ENCODE measurements at places on chromosomes 2 and 18.

- DNase-seq = no peak
Observed at GRCh38 chr2:212929971-212930370, 221.4 kb downstream of the IKZF2 start.

DNA sequence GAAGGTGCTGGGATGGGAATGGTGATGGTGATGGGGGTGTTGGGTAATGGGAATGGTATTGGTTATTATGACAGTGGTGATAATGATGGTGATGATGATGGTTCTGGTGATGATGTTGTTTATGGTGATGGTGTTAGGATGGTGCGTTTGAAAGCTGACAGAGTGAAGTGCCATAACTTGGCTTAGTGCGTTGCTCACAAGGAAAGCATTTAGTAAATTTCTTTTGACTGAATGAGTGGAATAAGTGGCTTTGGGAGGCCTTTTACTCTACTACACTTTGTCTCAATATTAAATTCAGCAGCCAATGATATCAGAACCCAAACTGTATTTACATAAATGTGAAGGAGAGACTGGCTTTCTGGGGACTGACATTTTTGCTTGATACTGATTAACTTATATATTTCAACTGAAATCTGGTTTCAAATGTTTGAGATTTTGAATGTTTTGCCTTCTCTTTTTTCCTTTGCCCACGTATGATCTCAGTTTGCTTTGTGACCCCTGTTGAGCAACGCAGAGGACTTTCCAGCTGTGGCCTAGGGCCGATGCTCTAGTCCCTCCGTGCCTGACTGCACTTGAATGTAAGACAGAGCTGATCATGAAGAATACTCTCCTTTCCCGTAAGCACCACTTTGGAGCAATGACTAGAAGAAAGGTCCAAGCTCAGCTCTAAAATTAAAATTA is 128.5 kb upstream of the SH3BP4 start:
- no peak for DNase-seq

DNA sequence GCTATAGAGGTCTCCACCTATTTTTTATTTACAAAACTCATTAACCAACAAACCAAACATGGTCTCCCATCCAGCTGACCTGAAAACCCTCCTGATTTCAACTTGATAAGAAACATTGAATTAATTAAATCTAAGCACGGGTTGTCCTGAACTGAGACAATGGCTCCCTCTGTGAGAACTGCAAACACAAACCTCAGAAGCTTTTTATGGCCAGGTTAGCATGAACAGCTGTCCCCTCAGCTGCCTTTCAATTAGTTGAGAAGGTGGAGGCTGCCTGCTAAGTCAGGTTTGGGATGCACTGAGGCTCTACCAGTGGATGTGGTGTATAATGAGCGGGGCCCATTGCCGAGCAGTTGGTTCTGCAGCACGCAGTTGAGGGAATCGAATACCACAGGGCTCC is 258.5 kb upstream of the DDX18 start:
- no peak for DNase-seq

- no peak for DNase-seq
Observed at GRCh38 chr2:32732912-32733472, 105.1 kb downstream of the TTC27 start.

- DNase-seq = no peak
Observed at GRCh38 chr2:168550670-168551069, 94.6 kb downstream of the CERS6 start.

DNA sequence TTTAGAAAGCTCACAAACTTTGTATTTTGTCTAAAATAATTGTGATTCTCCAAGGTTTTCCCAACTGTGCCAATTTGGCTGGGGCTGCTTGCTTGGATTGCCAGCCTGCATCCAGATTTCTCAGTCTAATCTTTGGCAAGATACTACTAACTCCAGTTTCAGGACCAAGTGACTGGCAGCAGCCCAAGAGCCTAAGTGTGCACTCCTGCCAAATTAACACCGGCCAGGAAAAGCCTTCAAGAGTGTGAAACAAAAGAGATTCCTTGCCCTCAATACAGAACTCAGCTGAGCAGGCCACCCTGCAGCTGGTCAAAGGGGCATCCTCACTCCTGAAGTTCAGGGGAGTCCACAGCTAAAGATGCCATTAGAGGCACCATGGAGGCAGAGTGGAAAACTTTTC is 589.0 kb upstream of the ACVR2A start:
- DNase-seq = no peak

DNA sequence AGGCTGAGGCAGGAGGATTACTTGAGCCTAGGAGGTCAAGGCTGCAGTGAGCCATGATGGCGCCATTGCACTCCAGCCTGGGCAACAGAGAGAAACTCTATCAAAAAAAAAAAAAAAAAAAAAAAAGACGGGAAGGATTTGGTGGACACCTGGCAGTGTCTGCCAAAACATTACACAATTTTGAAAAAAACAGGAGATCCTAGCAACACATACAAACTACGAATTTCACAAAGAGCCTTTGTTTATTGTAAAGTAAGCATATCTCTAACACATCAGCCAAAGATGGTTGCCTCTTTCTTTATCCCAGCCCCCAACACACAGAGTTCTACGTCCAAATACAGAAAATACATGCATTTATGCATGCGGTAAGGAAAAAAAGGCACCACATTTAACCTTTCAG is 7.6 kb downstream of the GPR45 start:
- no peak for DNase-seq

DNA sequence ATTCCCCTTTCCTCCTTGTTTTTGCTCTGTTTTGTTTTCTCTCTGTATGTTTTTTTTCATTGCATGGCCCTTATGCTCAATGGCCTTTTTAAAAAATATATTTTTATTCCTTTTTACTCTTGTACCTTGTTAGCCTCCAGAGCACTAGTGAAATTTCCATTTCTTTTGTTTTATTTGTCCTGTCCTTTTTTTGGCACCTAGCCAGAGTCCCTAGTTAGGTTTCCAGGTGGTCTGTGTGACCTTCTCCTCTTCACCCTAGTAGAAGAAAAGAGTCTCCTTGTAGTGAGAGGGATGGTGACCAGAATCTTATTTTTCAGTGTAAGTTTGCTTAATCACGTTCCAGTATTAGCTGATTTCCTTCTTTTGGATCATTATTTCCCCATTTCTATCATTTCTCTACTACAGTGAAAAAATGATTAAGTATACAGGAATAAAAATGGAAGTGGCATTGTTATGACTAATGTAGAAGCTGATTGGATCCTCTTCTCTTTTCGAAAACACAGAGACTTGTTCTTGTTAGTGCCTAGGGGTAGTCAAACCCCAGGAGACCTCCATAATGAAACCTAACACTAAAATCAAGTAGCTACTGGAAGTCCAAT is 65.9 kb downstream of the NBEAL1 start:
- no peak for DNase-seq

- no peak for DNase-seq
Observed at GRCh38 chr2:221085936-221086335, 486.2 kb downstream of the EPHA4 start.

DNA sequence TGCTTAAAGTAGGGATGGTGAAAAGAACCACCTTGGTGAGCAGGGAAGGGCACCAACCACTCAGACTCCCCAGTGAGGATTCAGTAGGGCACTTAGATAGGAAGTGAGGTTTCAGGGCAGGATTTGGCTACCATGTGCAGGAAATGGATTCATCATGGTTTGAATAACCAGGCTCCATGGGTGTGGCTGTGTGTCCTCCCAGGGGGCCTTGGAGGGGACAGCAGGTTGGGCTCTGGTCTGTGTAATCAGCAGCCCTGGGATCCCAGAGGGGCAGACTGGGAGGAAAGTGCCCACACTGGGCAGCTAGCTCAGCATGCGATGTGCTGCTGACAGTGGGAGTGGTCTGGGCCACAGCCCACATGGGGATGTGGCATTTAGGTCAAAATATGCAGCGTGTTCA is 224.6 kb downstream of the CELF4 start:
- DNase-seq = no peak

DNA sequence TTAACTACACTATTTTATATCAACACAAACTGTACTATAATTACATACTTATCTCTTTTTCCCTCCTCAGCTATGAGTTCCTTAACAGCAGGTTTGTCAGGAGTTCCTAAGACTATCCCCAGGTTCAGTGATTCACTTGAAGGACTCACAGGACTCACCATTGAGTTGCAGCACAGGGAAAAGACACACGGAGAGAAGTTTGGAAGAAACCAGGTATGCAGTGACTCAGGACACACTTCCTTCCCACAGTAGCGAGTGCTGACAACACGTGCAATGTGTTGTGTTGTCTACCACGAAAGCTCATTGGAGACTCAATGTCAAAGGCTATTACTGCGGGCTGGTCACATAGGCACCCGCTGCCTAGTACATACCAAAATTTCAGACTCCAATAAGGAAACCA is 32.0 kb downstream of the MGAT4A start:
- DNase-seq = no peak

DNA sequence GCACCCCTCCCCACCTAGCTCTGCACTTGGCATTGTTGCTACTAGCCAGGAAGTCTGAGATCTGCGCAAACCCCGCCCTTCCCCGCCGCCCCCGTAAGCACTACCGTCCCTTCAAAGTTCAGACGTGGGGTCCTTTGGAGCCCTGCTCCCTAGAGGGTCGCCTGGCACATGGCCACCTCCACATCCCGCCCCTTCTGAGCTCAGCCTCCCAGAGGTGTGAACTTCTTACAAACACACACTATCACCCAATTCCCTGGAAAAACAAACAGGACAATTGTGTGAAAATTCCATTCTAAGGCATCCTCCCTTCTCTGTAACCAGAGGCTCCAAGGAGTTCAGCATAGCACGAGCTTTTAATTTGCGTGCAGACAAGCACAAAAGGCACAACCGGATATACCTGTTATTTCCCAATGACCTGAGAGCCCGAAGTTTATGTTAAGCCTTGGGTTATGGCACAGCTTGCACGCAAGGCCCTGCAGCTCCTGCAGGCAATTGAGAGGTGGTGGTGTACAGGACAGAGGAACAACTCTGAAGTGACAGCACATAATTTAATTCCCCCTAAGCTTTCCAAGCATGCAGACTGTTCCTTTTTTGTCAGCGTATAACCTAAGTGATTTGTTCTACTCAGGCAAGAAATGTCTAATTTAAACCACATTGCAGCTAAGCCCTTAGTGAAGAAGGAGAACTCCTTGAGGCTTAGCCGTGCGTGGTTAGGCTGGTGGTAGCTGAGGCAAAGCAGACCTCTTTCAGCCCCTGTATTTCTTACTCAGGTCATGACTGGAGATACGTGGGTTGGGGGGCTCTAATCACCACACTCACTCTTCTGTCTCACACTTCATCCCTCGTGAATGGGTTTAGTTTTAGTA is 20.3 kb upstream of the CYP1B1 start:
- no peak for DNase-seq

DNA sequence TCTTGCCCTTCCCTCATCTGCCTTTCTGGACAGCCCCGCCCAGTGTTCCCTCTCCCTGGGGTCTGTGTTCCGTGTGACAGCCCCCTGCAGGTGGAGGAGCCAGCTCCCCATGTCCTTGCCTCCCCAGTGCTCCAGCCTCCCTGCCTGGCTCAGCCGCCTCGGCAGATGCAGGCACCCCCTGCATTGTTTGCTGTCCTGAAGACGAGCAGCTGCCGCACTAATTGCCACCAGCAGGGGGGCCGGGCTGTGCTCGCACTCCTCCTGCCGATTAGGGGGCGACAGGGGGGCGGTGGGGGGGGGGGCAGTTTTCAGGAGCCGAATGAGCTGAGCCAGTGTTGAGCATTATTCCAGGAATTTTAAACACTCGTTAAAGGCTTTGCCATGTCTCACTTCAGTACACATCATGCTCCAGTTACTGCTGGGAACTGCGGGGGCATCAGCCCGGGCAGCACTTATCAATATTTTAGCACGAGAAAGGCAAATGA is 23.3 kb downstream of the SIX3 start:
- DNase-seq = no peak

GRCh38 chr2:157820193-157820592 is 55.9 kb downstream of the ACVR1 start:
- no peak for DNase-seq

DNA sequence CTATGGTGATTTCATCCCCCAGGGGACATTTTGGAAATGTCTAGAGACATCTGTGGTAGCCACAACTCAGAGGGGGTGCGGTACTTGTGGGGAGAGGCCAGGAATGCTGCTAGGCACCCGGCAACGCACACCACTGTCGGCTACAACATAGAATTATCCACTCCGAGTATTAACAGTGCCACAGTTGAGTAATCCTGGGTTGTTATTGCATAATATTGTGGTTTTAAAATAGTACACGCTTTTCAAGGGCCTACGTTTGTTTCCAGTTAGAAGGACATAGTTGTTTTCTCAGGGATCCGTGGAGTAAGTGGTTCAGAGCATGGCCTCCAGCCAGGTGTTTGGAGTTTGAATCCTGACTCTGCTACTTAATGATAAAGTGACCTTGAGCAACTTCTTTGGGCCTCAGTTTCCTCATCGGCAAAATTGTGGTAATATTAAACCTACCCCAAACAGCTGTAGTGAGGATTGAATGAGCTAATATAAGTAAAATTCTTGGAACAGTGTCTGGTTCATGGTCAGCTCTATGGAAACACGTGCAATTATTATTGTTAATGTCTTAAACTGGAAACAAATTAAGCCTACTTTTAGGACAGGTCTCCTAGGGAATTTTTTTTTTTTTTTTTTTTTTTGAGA is 24.5 kb downstream of the CYP27A1 start:
- DNase-seq = no peak

GRCh38 chr18:75698861-75699260 is 271.4 kb upstream of the SMIM21 start:
- no peak for DNase-seq

GRCh38 chr2:68915393-68915792 is 37.3 kb downstream of the GKN2 start:
- DNase-seq = no peak

- no peak for DNase-seq
Observed at GRCh38 chr2:42096869-42097591, 49.2 kb downstream of the PKDCC start.

- no peak for DNase-seq
Observed at GRCh38 chr18:13493725-13494124, 232.6 kb downstream of the FAM210A start.

DNA sequence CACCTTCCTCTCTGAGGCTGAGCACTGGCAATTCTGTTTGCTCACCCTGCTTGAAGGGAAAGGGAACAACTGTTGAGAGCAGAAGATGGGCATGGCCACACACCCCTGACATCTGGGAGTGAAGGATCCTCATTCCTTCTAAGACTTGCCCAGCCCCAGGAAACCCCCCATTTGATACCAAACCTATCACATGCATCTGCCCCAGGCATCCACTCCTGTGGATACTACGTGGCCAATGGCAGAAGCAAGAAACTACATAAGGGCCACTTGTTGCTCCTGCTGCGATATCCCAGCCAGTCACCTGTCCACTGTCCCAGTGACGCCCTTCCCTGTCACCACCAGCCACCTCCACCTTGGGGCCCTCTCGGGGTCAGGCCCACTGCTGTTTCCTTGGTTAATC is 185.2 kb downstream of the SMAD2 start:
- DNase-seq = no peak

- no peak for DNase-seq
Observed at GRCh38 chr2:160869411-160869810, 290.8 kb upstream of the TANK start.

GRCh38 chr2:101549371-101549770 is 74.5 kb upstream of the RFX8 start:
- no peak for DNase-seq

DNA sequence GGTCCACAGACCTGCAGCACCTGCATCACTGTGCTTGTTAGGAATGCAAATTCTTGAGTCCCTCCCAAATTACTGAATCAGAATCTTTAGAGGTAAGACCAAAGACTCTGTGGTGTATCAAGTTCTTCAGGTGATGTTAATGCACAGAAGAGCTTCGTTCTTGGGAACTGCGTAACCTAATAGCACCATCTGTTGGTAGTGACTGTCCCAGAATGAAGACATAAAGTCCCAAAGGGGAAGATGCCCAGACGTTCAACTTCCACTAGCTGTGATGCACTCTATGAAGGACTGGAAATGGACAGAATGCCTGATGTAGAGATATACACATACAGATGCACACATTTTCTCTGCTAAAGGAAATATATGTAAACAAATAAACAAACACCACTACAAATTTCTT is 576.0 kb downstream of the LRP1B start:
- no peak for DNase-seq
